Cortex of kidney (tissue), 1 donor: ENCODE measurements at places on chromosomes 12 and 14.

- DNase-seq: no peak
These were observed 53.1 kb upstream of the STON2 start for GRCh38 chr14:81453166-81453766.

- DNase-seq: no peak
These were observed 3.5 kb downstream of the LPAR5 start for GRCh38 chr12:6632026-6632983.

GRCh38 chr14:95683793-95684192, 2.4 kb upstream of the TCL1B start:
- no peak for DNase-seq

DNA sequence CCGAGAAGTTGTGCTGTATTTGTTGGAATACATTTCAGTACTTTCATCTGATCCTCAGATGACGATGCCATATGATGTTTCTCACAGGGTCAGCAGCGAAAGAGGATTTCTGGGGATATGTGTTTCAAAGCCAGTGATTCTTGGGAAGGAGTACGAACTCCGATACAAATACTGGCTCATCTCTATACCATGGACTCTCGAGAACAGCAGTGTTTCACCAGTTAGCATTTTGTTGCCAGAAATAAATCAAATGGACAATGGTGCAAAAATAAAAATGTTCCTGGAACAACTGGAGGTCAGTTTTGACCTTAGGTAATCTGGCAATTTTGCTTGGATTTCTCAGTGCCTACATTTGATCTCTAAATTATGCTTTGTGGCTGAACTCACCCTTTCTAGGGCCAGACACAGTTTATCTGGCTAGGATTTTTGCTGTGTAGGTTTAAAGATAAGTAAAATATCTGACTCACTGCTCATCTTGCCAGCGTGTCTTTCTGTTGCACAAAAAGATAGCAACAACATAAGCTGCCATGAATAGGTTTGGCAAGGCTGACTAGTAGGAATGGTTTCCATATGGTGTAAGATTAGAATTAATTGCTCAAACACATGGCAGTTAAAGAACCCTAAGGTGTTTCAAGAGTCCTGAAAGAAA, 11.0 kb upstream of the MGP start:
- DNase-seq: no peak

GRCh38 chr12:117092886-117093285, 6.3 kb downstream of the TESC start:
- DNase-seq: no peak

DNA sequence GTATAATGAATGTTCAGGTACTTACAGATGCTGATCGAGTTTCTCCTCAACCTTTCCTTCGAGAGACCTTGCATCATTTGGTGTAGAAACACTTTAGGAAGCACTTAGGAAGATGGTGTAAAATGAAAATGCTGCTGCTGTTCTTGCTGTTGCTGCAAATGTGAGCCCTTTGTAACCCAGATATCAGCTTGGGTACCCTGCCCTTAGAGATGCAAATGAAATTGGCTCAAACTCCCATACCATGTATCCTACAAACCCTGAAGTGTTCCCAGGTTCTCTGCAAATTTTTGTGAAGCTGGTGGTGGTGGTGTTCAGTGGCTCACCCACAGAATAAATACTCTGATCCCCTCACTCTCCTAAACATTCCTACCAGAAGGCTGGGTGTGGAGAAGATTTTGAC, 130.8 kb downstream of the SLC25A47 start:
- DNase-seq: no peak

DNA sequence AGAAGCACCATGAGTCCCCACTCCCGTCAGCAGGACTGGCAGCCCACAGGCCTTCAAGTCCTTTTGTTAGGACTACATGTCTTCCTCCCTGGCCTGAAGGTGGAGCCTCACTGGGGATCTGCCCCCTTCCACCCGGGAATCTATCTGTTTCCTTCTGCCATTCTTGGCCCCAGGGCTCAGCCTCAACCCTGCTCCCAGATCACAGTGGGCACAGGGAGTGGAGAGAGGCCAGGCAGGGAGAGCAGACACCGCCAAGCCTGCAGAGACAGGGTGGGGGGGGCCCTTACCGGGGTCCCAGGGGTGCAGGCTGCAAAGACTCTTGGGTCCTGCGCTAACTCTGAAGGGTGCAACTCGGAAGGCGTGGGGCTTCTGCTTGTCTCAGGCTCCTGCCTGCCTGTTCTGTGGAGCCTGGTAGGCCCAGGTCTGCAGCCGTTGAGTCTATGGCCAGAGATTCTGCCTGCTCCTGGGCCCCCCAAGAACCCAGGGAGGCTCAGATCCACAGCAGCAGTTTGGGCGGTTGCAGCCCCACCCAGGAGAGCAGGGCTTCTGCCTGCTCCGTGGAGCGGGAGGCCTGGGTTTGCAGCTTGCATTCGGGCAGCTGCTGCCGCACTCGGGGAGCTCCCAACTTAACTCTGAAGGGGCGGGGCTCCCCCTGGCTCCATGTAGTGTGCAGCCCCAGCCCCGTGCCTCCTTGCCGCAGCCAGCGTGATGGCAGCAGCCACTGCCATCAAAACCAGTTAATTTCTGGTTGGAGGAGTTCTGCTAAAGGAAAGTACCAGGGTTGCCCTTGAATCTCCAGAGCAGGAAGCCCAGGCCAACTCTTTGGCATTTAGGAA, 21.7 kb upstream of the PLBD1 start:
- no peak for DNase-seq

- no peak for DNase-seq
These were observed 108.0 kb upstream of the ARHGAP5 start for GRCh38 chr14:31968956-31969698.

DNA sequence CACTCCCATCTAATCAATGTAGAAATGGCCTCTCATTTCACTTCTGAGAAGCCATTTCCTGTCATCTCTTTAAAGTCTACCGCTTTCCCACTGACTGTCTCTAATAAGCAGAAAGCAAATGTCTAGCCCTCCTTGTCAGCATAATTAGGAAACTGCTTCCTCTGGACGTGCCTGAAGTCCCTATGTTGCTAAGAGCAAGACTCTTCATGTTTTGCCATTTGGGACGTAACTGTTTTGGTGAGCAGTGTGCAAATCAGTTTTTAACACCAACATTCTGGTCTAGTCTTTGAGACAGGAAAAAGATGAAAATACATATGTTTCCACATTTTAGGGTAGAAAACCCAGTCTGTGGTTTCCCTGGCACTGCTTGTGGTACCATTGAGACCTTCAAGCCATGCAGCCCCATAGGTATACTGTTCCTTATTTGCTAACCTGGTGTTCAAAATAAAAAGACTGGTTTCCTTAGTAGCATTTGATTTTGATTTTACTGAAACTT, 22.2 kb downstream of the IFNG start:
- no peak for DNase-seq

- DNase-seq: no peak
These were observed 88.7 kb upstream of the GRIP1 start for GRCh38 chr12:66767536-66767935.

DNA sequence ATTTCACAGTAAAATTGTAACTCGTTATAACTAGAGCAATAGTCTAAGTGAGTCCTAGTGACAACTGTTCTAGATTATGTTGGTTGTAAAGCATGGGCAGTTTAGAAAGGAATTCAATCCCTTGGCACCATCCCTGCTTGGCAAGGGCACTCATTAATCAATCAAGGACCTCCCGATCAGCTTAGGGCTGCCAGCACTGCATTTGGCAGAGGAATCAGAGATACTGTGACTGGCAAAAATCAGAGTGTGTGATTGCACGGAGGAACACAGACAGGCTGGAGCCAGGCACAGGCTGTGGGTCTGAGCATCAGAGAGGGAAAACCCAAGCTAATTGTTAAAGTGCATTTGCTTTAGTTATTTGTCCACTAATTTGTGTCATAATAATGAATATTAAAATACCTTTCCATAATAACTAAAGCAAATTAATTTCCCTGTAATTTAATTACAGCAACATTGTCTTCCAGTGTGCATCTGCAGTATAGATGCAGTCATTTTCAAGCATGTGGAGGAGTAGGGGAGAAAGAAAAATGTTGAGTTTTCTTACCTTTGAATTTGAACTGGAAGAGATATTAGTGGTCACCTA, 3.2 kb upstream of the EGLN3 start:
- DNase-seq: no peak

DNA sequence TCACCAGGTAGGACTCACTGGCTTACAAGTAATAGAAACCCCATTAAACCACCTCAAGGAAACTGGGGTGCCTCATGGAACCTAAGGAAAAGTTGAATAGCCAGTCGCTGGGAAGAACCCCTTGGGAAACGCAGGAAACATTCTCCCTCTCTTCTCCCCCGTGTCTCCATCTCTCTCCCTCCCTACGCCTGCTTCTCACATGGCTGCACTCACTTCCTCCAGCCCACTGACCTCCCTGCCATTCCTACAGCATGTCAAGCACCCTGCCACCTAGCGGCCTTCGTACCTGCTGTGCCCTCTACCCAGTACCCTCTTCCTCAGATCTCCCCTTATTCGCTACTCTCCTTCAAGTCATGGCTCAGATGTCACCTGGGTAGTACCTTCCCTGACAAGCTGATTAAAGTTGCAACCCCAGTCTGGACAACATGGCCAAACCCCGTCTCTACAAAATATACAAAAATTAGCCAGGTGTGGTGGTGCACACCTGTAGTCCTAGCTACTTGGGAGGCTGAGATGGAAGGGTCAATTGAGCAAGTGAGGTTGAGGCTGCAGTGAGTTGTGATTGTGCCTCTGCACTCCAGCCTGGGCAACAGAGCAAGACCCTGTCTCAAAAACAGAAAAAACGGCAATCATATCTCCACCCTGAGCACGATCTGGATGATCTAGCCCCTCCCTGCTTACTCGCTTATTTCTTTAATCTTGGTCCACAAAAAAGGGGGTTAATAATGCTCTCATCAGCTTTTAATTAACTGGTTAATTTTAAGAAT, 6.4 kb upstream of the DTX1 start:
- no peak for DNase-seq

GRCh38 chr14:51447411-51447810, 204.3 kb upstream of the FRMD6 start:
- no peak for DNase-seq

GRCh38 chr14:94171208-94171607, 2.9 kb upstream of the PPP4R4 start:
- DNase-seq: no peak

- no peak for DNase-seq
These were observed 60.6 kb downstream of the NINJ2 start for GRCh38 chr12:602700-603068.

DNA sequence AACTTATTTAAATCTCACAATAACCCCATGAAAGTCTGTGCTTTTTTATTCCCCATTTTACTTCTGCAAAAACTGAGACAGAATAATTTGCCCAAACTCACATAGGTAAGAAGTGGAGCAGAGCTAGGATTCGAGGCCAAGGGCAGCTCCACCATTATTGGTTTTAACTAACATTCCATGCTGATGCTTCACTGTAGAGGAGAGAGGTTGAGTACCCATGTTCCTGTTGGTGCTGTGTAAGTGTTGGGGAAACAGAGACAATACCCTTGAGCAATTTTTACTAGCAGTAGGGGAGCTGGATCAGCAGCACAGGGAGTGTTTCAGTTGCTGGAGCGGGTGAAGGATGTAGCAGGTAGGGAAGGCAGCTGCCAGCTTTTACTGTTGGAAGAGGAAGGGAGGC, 21.1 kb downstream of the RASSF8 start:
- no peak for DNase-seq

DNA sequence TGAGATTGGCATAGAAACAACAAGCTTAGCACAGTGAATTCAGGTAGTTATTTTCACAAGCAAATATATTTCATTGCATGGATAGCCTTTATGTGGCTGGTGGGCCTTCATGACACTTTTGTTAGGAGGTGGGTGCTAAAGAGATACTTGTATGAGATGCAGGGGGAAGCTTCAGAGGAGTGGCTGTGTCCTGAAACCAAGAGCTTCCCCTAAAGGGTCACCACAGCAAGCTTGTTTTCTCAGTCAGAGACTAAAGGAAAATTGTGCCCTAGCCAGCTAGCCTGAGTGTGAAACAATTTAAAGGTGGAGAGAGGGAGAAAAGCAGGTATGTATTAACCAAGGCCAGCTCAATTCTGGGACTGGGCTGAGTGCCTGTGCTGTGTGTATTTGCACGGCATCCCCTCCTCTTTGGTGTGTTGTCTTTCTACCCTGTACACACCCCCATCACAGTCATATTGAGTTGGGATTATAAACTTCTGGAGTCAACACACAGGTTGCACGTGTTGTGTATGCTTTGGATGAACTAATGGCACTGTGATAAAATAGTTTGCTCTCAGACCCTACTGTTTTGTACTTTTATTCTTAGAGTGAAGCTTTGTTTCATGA, 79.2 kb downstream of the RASSF8 start:
- no peak for DNase-seq

DNA sequence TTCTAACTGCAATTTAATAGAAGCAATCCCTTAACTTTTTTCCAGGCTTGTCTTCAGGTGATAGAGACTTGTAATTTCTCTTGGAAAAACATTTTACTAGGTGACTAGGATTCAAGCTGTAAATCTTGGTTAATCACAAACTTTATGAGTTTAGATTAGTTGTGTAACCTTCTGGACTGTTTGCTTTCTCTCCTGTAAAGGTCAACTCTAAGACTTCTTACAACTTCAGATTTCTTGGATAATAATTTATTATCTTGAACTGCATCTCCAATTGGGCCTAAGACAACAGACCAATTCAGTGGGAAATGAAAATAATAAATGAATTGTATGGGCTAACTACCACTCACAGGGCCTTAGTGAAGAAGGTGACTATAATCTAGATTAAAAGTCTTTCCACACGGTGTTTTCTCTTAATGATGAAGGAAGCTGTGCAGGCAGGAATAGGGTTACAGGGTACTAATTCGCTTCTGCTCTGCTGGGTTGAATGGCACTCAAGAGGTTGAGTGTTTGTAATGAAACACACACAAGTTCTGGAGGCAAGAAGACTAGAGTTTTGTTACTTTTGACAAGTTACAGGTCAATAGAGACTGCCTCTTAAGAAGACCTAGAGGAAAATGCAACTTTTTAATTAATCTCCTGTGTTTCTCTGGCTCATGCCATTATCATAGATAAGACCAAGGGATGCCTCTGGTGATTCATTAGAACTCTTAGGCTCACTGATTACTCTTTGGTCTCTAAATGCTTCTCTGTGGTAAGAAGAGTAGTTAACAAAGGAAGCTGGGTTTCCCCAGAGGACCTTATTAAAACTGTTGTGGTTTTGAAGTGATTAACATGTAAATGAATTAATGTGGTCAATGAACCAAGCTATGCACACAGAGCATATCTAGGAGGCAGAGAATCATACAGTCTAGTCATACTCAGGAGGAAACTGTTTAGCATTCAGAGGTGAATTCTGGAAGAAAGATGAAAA, 30.0 kb upstream of the OR4E1 start:
- no peak for DNase-seq

- no peak for DNase-seq
These were observed 43.3 kb upstream of the PTPRO start for GRCh38 chr12:15278816-15279658.

- no peak for DNase-seq
These were observed 48.2 kb downstream of the NELL2 start for GRCh38 chr12:44827832-44828438.

DNA sequence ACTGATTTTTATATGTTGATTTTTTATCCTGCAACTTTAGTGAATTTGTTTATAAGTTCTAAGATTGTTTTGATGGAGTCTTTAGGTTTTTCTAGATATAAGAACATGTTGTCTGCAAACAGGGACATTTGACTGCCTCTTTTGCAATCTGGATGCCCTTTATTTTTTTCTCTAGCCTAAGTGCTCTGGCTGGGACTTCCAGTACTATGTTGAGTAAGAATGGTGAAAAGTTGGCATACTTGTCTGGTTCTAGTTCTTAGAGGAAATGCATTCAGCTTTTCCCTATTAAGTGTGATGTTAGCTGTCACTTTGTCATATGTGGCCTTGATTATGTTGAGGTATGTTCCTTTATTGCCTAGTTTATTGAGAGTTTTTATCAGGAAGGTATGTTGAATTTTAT, 68.1 kb downstream of the ERC1 start:
- DNase-seq: no peak

- no peak for DNase-seq
These were observed 150.6 kb upstream of the TBX3 start for GRCh38 chr12:114834621-114835020.
